ENCODE measurements at places on chromosomes 12 and 14.

GRCh38 chr12:92861381-92861780 is 67.7 kb downstream of the EEA1 start:
- DNase-seq: no peak

DNA sequence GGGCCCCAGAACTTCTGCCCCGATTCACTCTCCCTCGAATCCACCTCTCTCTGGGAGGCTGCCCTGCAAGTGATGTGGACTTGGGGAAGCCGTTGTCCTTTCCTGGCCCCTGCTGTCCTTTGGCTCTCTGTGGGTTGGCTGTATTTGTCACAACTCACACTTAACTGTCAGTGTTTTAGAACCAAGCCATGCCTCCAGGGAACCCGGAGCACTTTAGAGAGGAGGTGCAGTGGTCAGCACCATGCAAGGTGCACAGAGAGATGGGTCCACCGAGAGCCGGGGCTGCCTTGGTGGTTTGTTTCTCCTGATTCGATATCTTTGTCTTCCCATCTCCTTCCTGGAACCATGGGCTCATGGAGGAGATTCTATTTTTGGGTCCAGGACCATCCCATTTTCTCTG is 129.5 kb upstream of the RTL1 start:
- no peak for DNase-seq

DNA sequence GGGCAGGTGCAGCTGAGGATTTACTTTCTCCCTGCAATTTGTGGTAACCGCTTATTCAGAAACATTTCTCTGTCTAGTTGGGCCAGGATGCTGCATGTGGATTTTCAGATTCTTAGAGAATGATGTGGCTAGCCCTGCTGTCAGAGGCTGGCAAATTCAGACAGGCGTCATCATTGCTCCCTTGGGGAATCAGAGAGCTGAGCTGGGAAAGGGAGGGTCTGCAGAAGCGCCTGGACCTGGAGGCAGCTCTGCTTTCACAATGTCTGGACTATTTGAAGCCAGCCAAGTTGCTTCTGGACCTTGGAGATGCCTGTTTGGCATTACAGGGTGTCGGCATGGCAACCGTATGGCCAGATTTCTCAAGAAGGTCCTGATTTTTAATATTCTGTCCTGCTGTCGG is 3.4 kb downstream of the GALNT16 start:
- no peak for DNase-seq

DNA sequence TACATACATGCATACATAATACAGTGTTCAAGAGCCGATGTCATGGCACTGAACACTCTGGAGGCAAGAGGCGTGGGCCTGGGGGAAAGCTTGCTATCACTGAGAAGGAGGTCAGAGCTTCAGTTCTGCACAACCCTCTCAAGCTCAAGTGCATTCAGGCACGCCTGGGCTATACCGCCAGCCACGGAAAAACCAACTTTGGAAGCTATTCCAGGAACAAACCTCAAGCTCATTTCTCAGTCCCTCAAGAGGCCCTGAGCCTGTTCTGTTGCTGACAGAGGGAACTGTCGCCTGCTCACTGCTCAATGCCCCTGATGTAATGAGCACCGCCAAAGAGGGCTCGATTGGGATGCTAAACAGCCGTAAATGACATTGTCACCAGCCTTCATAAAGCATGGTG is 9.2 kb downstream of the NOS1 start:
- DNase-seq: no peak

GRCh38 chr12:65673156-65673690 is 151.1 kb upstream of the HMGA2 start:
- no peak for DNase-seq

DNA sequence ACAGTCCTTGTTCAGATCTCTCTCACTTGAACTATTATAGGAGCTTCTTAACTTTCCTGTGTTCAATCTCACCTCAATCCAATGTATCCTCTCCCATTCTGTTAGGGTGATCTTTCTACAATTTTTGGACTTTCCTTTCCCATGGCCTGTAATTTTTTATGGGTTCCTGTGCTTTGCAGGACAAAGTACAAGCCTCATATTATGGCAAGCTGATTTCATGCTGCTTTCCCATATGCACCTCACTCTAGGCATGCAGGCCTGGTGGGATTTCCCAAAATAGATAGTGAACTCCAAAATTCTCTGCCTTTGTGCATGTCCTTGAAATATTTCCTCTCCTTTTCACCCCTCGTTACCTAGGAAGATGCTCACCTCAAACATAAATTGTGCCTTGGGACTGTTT is 499.4 kb downstream of the NAV3 start:
- no peak for DNase-seq

Measured in NCI-H1436 treated with DMSO at 0.1 percent for 48 hours (cell line).